GM12892 (cell line): ENCODE measurements at places on chromosomes 5 and 9.
A peak's percentile ranks its signal among the peaks of the same experiment; 100 is the strongest.

DNA sequence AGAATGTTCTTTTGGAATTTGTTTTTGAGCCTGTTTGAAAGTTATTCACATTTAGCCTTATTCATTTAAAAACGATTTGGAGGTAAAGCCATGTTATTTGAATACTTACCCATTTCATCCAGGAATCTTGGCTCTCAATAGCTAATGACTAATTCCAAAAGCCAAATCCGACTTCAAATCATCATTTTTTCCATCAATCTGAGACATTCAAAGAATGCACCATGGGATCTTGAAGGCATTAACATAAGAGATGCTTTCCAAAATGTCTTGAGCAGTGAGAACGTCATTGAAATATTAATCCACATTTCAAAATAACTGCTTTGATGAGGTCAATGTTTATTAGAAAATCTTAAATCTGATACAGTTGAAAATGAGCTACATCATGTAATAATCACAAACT lies 617.0 kb upstream of the RORB start:
- DNase-seq: no peak

GRCh38 chr9:79433703-79434102 lies 138.1 kb upstream of the TLE4 start:
- no peak for DNase-seq

DNA sequence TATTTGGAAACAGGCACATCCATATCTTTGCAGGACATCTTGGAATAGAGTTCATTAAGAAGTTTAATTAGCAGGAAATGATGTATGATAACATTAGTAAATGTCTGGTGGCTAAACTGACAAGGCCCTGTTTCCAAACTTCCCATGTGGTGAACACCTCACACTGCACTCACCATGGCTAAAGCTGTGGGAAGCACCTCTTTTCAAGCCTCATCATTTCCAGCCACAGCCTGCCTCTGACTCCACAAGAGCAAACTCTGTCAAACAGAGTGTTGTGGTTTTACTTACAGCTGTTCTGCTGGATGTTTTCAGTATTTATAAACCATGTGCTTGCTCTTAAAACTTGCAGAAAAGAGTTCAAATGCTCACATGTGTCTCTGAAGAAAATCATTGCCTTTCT lies 14.9 kb upstream of the NDUFB6 start:
- no peak for DNase-seq

- DNase-seq: no peak
Measured at GRCh38 chr9:130995086-130996011, 13.6 kb upstream of the LAMC3 start.

GRCh38 chr9:134055981-134056461 lies 11.8 kb downstream of the BRD3 start:
- no peak for DNase-seq

DNA sequence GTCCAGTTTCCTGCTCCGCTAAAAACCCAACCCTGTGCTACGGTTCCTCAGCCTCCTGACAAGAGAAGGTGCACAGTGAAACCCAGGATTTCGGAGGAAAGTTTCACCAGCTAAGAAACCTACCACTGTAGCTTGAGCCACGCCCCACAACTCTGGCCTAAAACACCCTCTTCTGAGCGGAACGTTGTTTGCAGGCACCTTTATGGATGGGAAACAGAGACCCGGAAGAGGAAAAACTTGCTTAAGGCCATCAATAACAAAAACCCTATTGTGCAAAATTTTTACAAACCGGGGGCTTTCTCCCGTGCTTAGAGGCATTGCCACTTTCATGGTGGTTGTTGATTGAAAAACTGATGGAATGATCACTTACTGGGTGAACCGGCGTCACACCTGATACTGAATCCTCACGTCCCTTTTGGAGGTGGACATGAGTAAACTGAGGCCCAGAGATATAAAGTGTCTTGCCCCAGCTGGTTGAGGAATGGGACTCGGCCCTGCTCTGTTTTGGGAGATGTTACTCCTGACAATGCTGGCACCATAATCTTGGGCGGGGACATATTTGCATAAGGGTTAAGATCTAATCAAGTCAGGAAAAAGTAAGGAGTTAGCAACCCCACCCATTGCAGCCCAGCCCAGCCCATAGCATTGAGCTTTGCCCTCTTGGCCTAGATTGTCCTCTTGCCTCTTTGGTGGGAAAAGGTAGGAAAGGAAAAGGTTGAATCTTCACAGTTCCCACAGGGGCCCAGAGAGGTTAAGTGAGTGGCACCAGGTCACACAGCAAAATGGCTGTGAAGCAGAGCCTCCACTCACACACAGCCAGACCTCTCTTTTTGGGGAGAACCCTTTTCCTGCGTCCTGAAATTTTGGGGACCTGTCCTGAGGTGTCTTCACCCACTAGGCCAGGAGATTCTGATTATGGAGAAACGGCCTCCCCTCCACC lies 23.2 kb upstream of the PTGS1 start:
- no peak for DNase-seq

DNA sequence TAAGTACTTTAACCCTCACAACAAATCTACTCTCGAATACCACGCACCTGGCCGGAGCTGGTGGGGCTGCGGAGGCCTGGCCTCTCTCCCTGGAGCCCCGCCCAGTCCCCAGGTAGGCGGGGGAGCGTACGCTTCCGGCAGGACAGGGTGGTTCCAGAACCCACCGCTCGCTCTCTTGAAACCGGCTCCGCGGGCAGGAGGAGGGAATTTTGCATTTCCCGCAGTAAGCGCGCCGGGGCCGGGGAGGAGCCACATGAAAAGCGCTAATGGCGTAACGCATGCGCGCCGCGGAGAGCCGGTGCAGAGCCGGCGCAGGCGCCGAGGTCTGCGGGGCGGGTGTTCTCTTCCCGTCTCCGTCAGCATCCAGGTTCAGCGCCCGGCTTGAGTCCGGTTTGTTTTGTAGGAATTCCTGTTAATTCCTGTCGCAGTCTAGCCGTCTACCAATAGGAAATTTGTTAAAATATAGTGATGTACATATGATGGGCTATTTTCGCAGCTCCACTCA lies 20.8 kb downstream of the CAVIN4 start:
- DNase-seq: peak; percentile 39

DNA sequence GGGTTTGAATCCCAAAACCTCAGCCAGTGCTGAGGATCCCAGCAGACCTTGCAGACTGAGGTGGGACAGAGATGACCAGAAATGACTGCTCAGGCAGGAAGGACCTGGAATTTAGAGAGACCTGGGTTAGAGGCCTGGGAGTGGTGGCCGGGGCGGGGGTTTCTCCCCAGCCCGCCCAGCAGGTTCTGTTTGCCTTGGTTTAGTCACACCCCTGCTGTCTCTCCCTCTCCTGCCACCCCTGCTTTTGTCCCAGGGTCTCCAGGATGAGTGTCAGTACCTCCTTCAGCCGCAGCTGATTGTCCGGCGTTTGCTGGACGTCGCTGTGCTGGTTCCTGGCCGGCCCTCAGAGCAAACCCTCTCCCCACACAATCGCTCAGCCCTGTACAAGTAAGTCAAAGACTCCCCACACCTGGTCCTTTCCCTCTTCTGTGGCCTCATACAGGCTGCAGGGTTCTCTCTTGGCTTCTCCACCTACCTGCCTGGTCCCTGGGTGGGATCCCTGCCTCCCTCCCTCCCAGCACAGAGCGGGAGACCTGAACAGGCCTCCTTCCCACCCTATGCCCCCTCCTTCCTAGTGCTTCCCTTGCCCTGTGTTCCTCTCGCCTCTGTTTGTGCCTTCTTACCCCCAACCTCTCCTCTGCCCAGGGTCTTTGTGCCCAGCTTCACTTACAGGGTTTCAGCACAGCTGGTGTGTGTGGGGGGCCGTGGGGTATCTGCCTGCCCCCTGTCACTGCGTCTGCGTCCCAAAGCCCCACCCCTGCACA lies 12.0 kb downstream of the TMEM8B start:
- DNase-seq: no peak

DNA sequence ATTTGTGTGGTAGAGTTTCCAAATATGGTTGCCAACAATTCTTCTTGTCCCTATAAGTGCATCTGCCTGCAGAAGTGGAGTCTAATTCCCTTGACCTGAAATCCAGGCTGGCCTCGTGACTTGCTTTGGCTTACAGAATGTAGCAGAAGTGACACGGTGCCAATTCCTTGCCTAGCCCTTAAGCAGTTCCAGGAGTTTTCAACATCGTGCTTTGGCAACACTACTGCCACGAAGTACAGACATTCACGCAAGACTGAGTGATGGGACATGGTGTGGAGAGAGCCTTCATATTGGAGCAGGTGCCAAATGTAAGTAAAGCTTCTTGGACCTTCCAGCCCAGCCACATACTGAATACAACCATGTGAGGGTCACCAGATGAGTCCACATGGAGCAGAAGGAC lies 92.9 kb upstream of the NEK6 start:
- no peak for DNase-seq

DNA sequence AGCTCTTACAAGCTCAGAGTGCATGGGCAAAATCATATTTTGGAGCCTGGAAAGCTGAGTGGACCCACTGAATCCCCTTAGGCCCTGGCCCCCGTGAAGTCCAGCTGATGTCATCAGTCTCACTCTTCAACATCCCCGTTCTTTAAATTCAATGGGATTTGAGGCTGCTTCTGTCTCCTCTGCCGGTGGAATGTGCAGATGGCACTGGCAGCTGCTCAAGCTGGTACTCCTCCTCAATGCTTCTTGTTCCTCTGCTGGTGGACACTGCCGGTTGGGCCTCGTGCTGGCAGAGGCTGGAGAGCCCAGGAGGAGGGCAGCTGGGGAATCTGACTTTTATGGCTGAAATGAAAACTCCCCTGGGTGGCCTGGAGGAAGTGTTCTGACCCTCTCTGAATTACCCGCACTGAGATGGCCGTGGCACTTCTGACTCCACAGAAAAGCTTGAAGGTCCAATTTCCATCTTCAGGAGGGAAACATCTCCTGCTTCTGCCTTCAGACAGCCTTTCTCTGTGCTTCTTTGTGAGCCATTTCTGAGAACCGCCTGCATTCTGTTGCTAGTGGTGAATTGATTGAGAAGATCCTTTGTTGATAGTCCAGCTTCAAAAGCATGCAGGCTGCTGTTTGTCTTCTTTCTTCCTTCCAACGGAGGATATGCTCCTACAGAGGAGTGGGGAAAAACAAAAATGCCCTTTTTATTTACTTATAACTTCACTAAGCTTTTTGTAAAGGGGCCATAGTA lies 298.9 kb downstream of the TMEM38B start:
- no peak for DNase-seq

DNA sequence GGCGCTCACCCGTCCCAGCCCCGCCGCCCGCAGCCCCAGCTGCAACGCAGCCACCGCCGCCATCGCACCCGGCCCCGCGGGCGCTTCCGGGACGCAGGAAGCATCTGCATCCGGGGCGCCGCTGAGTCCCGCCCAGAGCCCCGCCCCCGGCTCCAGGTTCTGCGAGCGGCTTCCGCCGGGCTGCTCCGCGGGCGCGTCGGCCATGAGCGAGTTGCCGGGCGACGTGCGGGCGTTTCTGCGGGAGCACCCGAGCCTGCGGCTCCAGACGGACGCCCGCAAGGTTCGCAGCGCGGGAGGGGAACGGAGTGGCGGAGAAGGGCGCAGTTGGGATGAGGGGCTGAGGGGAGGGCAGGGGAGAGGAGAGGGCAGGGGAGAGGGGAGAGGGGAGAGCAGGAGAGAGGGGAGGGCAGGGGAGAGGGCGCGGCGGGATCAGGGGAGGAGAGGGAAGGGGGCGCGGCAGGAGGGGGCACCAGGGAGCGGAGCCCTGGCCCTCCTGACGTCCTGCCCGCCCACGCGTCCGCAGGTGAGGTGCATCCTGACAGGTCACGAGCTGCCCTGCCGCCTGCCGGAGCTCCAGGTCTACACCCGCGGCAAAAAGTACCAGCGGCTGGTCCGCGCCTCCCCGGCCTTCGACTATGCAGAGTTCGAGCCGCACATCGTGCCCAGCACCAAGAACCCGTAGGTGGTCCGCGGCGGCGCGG lies at the start of the genes SURF1 and SURF2:
TSS of gene SURF1 (minus strand) at position 97 of the 701 bp plus-strand sequence. CDS start at position 63, 34 bp downstream.
TSS of gene SURF2 (plus strand) at position 160 of the 701 bp plus-strand sequence. CDS start at position 203, 43 bp downstream.
- DNase-seq: peak; percentile 92

DNA sequence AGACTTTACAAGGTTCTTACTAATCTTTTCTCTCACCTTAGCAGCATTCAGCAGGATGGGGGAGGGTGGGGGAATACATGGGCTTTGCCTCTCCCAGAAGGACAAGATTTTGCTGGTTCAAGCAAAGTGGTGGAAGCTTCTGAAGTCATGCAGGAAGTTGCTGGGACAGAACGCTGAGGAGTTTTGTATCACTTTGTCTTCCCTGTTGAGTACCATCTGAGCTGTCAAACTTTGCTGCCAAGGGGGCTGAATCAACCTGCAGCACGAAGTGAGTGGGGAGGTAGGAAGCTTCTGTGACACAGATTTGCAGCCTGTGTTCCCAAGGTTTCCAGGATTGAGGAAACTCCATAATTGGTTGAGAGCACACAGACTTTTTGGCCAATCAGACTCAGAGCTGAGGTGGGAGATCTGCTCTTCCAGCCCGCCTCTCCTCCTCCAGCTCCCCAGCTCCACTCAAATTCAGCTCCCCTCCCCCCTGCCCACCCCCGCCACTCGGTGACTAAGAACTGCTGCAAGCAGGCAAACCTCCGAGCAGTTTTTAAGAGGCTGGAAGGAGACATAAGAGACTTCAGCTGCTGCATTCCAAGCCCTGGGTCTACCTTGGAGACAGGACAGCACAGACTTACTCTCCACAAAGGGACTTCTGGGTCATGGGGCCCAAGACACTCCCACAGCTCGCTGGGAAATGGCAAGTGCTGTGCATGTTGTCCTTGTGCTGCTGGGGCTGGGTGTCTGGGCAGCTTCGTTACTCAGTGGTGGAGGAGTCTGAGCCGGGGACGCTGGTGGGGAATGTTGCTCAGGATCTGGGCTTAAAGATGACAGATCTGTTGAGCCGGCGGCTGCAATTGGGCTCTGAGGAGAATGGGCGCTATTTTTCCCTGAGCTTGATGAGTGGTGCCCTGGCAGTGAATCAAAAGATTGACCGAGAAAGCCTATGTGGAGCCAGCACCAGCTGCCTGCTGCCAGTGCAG lies at the start of gene PCDHGC5:
TSS of gene PCDHGC5 (plus strand) at position 491 of the 971 bp plus-strand sequence. CDS start at position 651, 160 bp downstream.
- DNase-seq: no peak

DNA sequence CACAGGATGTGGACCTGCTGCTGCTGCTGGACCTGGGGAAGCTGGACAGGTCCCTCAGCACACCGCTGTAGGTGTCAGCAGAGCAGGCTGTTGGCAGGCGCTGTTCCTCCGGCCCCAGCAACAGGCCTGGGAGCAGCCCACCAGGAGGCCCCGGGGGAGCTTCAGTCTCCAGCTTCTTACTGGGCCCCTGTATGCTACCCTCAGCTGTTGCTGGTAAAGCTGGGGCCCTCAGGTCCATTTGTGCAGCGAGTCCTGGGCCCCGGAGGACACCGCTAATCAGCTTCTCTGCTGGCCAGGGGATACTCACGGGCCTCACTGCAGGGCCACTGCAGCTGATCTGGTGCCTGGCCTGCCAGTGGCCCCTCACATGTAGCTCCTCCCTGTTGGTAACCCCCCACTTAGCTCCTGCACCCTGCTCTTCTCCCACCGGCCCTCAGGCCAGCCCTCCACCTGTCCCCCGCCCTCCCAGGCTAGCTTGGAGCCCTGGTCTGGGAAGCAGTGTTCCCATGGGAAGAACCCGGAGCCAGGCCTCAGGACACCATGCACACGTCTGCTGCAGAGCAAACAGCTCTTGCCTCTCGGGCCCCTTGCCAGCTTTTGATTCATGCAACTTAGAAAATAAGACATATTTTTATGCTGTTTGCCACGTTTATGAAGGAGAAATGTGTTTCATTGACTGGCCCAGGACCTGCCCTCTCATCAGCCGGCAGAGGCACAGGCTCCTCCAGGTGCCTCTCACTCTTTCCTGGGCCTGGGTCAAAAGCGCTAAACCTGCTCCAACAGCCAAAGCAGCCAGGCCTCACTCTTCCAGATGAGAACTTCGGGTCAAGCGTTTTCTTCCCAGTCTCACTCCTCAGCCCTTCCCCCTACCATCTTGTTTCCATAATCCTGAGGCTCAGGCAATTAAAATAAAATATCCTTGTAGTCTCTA lies 61.0 kb upstream of the ADAMTS2 start:
- DNase-seq: no peak

GRCh38 chr9:78438780-78439179 lies 141.9 kb downstream of the PSAT1 start:
- no peak for DNase-seq

GRCh38 chr9:125755340-125755739 lies 8.2 kb downstream of the PBX3 start:
- DNase-seq: no peak
